Kidney capillary endothelial cell (primary cell): ENCODE measurements at places on chromosomes 7 and 10.

DNA sequence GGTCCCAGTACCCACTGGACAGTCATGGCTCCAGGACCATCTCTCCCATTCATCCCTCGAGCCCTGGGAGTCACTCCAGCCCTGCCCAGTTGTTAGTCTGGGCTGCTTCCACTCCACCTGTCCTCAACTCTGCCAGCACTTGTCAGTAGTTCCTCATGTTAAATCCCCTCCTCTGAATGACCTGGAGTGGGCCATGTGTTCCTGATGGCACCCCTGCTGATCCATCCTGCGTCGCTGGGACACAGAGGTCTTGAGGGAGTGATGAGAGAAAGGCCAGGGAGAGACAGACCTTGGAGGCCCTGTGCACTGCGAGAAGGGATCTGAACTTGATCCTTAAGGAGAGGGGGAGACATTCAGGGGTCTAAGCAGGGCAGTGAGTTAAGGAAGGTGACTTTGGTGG, 174.9 kb downstream of the GRID1 start:
- DNase-seq: no peak

DNA sequence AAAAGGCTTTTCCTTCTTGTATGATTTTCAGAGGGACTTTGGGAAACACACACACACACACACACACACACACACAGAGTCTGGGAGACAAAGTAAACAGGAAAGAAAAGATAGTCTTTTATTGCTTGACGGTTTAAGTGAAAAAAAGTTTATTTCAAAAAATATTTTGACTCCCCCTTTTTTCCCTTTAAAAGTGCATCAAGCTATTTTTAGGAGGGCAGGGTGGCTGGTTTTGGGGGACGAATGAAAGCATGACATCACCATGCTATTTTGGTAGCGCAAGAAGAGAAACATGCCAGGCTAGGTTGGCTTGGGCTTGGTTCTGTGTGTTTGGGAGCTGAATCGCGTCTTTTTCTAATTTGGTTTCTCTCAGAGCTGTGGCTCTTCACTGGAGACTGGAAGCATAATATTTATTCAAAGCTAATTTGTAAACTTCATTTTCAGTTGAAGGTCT, 129.2 kb downstream of the BAMBI start:
- no peak for DNase-seq

DNA sequence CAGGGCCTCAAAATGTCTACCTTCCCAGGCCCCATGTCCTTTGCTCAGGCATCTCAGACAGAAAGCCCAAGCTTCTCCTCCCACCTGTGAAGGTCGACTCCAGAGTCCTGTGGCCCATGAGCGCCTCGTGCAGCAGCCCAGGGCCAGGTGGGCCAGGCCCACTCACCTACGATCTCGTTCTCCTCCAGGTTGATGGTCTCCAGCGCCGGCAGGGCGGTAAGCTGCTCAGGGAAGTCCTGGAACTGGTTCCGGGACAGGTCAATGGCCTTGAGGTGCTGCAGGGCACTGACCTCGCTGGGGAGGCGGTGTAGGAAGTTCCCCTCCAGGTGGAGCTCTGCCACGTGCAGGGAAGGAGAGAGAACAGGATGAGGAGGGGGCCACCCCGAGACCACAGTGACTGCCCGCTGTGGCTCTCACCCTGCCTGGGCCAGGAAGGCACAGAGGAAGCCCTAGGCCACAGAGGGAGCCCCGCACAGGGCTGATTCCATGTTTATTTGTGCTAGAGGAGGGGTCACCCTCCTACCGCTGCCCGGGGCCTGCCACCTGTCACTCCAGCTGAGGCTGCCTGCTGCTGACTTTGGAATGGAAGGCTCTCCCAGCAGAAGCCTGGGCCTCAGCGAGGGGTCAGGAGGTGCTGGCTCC, 40.0 kb upstream of the NPFFR1 start:
- DNase-seq: no peak

GRCh38 chr10:98899018-98899417, 336.6 kb downstream of the HPSE2 start:
- DNase-seq: no peak

- DNase-seq: peak; percentile 6
These were observed 642 bp upstream of the PRKG1 start for GRCh38 chr10:51073453-51074237.

DNA sequence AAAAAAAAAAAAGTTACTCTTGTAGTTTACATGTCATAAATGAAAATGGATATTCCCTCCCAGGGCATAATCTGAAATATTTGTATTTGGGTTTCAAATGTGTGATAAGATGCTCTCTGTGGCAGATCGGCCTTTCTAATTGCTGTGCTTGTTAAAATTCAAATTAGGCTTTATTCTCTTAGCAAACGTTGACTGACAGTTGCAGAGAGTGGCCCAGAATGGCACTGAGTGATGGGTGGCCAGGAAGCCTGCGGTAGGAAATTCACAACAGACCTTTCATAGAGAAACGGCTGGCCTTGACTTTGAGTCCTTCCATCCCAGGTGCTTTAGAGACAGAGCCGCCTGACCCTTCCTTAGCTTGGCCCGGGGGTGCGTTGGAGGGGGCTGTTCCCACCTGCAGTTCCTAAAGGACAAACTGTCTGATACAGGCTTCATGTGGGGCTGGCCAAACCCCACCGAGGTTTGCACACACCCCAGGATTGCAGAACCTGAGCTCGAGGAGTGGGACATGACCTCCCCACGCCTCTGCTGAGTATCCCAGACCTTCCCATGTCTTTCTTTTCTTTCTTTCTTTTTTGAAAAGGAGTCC, 152.7 kb downstream of the CUX1 start:
- no peak for DNase-seq

DNA sequence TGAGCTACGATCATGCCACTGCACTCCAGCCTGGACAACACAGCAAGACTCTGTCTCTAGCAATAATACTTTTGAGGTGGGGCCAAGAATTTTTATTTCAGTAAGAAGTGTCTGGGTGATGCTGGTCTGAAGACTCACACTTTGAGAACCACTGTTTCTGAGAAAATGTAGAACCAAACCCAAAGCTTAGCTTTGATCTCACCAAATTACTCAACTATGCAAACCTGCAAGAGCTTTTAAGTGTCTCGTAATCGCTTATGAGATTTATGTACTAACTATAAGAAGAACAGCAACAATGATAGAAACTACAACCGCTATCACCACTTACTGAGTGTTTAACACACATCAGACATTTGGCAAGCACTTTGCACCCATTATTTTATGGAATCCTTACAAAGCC, 29.5 kb downstream of the APBB1IP start:
- no peak for DNase-seq

DNA sequence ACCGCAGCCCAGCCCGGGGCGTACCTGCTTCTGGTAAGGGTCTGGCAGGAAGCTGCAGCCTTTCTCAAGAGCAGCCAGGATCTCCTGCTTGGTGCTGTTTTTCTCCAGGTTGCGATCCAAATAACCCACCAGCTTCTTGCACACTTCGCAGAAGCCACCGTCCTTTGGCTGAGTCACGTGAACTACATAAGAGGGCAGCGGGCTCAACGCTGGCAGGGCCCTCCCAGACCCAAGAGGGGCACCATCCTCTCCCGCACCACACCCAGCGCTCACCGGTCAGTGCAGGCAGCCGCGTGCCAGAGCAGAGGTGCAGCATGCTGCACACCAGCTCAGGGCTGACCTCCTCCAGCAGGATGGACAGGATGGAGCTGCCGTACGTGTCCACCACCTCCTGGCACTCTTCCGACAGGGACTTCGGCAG, 31.6 kb downstream of the PSAP start:
- no peak for DNase-seq

DNA sequence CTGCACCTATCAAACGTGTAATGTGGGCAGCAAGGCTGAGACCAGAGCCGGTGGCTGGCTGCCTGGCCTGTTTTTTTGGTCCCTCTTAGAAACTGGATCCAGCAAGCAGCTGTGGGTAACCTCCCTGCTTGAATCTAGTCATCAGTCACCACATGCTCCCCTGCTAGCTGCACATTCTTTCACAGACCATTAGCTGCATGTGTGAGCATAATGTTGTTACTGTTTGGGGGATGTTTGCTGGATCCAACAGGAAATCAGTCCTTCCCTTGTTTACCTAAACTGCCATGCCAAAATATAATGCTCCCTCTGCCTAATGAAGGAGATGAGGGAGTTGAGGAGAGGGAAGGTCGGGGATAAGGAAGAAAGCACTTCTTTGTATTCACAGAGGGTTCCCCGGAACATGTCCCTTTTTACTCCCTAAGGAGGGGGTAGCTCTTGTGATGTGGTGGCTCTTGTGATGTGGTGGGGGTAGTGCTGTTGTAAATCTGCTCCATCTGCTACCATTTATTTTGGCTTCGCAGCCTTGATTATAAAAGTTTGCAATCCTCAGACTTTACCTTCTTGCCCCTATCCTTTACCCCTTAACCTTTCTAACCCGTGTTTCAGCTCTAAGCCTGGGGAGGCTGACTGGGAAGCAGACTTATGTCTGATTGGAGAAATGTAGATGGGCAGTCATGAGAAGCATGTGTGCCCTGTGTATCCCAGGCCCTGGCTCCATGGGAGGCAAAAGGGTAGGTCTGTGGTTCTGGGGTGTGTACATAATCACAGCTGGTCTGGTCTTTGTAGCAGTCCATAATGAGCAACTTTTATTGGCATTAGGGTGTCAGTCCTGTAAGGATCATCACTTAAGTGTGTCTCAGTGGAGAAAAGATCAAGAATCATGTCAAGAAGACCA, 20.8 kb downstream of the LOXL4 start:
- DNase-seq: no peak

GRCh38 chr7:94972296-94972695, 64.9 kb downstream of the PPP1R9A start:
- DNase-seq: no peak

DNA sequence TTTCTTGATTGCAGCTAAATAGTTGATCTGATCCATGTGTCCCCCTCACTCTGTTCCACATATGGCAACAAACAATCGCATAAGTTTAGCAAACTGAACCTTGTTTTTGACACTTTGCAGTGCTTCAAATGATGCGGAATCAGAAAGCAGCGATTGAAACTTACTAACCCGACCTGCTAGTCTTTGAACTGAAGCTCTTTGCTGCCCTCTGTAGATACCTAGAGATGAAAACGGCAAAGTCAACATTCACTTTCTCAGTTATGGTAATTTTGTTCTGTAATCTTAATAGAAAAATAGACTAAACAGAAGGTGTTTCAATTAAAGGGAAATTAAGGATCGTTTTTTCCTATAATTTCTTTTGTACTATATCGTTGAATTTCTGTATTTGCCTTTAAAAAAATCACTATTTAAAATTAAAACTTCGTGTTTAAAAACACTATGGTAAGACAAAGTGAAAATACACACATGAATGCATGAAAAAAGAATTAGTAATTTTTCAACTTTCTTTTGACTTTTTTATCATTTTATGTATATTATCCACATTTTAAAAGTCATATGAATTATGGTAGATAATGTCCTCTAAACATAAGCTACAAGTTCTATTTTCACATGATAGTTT, 276.5 kb downstream of the MAGI2 start:
- peak; percentile 42 for DNase-seq

DNA sequence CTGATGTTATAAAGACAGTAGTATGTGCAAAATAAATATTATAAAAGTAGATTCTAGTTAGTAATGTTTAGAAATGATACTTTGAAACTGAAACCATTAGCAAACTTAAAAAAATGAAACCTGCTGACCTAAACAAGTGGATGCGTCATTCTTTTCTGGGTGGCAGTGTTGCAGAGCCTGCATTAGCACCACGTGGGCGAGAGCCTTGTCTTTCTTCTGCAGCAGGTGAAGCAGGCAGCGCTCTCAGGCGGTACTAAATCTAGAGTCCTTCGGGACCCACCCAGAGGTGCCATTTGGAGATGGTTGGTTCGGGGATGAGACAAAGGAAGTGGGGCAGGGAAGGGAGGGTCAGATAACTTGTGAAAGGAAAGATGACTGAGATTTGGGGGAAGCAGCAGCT, 759.1 kb upstream of the IGFBP3 start:
- DNase-seq: no peak

- no peak for DNase-seq
These were observed 100.7 kb upstream of the TMEM106B start for GRCh38 chr7:12110425-12110824.

GRCh38 chr10:25048450-25048849, 32.0 kb downstream of the THNSL1 start:
- DNase-seq: no peak

DNA sequence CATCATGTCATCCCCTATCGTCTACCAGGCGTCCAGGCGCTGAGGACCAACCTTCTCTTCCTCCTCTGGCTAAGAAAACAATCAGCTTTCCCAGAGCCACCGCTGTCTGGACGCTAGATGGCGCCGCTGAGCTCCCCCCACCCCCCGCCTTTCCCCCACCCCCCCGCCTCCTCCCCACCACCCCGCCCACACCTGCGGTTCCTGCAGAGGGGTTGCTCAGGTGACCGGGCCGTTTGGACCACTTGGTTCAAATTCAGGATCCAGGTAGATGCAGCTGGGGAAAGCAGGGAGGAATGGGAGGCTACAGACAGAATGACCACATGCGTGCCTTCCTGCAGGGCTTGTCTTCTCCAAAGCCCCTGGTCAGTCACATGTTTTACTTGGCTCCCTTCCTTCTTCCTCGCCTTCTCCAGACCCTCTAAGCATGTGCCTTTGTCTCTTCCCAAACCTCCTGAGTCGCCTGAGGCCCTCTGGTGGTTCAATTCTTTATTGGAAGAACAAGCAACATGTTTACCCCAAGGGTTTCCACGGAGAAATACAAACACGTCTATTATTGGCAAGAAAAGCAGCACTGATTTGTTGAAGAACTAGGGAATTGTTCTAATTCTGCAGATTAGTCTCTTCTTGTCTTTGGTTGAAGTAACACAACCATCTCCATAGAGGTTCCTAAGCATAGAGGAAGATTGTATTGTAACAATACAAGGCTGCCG, 24.7 kb downstream of the AOC1 start:
- DNase-seq: peak; percentile 40

DNA sequence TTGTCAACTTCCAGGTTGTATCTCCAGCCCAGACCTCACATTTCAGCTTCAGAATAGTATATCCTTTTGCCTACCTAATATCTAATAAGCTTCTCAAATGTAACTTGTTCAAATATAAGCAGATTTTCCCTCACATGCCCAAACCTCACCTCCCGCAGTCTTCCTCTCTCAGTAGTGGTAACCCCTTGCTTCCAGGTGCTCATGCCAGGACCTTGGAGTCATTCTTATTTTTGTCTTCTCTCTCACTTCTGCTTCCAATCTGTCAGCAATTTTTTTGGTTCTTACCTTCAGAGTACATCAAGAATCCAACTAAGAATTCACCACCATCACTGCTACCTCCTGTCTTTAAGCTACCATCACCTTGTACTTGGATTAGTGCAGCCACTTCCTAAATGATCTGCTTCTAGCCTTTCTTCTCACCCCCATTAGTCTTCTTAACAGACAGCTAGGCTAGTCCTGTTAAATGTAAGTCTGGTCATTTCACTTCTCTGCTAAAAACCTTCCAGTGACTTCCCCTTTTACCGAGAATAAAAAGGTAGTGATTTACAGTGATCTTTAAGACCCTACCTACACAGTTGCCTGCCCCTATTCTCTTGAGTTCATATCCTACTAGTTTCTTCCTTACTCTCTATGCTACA, 14.0 kb downstream of the ANKIB1 start:
- DNase-seq: no peak

- peak; percentile 52 for DNase-seq
These were observed 6.1 kb downstream of the NYAP1 start for GRCh38 chr7:100489824-100490223.

- DNase-seq: no peak
These were observed 19.6 kb upstream of the FAM25A start for GRCh38 chr10:87000491-87000890.

GRCh38 chr7:83934118-83934734, 260.4 kb downstream of the SEMA3A start:
- DNase-seq: peak; percentile 23
